Lung (tissue), 17 donors: ENCODE measurements at places on chromosomes 1 and 21. TPM values are rescaled to one million over a fixed set of nuclear protein-coding genes. Genes with fewer than 3 reads are reported as not detected.
A peak's percentile ranks its signal among the peaks of the same experiment; 100 is the strongest.

DNA sequence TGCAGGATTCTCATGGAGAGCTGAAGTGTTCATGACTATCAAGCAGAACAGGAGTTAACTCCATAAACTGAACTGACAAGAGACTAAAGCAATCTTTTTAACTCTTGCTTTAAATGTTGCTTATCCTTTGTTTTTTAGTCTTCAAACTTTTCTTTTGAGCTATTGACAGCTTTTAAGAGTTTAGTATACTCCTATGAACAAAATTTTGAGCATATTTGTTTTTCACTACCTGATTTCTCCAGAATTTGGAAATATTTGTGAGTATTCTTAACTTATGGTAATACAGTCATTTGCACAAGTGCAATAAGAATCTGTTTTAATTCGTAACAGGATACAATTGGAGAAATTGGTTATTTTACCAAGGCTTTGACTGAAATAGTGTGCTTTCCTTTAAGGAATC lies 7.2 kb downstream of the DNAI4 start:
- no peak for DNase-seq

DNA sequence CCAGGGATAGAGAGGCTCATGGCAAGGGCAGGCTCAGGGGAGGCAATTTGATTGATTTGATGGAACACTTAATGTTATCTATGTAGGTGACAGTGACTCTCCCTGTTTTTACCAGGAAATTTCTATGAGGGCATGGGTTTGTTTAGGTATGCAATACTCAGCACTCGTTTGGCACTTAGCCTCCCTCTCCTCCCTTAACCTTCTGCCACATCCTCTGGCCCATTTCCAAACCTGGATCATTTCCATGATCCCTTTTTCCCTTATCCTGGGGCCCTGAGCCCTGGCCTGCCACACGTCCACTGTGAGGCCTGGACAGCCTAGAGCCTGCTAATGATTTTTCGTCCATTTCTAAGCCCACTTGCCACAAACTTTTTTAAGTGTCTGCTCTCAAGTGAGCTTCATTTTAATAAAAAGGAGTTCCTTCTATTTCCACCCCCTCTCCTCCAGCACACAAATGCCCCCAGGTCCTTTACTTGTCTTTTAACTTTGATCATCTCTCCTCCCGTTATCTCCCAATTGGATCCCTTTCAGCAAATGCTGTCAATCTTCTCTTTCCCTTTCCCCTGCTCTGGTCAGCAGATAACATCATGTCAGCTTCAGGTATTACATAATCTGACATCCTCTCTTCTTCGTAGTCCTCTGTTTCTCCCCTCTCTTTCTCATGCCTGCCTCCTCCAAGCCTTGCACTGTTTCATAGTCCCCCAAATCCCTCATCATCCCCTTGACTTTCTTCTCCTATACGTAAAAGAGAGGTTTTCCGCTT lies 37.8 kb upstream of the GADD45A start:
- DNase-seq: no peak

Gene HMCN1
- total RNA-seq: 26.0 TPM

- DNase-seq: no peak
These were observed 279.4 kb downstream of the RGS7 start for GRCh38 chr1:241077386-241078147.

Gene PTGS2
- total RNA-seq: 12.6 TPM

- DNase-seq: peak; percentile 4
These were observed 2.4 kb upstream of the THEM5 start for GRCh38 chr1:151855933-151856332.

DNA sequence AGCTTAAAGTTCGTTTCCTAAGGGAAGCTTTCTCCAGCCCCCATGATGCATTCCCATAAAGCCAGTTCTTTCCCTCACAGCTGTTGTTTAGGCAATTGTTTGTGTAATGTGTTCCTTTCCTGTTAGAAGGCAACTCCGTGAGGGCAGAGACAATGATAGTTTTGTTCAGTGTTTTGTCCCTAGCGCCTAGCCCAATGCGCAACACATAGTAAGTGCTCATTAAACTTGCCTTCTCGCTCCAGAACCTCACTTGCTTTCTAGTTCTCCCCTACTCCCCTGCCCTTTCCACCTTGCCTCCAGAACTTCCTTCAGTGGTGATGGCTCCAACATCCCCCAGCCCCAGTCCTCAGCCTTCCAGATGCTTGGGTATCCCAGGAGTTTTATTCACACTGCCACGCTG lies 115.4 kb downstream of the TMEM53 start:
- no peak for DNase-seq

- no peak for DNase-seq
These were observed 275.4 kb upstream of the SGIP1 start for GRCh38 chr1:66258404-66259105.

Gene CCDC30
- 13.5 TPM for total RNA-seq

- no peak for DNase-seq
These were observed 59.9 kb downstream of the PSMG1 start for GRCh38 chr21:39123375-39123774.

DNA sequence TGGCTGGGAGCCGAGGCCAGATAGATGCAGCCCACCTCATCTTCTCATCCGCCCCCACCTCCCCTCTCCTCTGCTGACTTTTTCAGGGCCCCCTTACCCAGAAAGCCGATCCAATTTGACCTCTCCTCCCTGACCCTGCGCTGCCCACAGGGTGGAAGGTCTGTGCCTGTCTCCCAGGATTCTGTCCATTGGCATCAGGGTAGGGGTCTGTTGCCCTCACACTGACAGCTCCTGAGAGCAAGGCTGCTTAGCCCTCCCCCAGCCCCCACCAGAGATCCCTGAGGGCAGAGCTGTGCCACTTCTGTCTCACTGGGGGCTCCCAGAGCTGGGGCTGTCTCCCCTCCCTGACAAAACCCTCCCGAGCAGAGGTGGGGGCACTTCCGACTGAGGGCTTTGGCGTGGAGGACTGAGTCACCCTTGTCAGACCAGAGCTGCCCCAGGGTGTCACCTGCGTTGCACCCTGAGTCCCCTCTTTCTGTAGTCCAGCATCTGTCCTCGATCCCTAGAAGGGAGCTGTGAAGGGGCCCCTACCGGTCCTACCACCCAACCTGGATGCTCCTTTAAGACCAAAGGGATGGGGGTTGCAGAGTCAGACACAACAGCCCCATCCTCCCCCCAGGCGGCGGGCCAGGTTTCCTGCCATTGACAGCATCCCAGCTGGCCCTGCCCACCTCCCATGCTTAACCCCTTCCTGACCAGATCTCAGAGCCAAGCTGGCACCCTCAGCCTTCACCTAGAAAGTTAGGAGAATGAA lies 2.4 kb upstream of the FAM110D start:
- DNase-seq: peak; percentile 14

GRCh38 chr1:185526344-185527307 lies 207.6 kb upstream of the HMCN1 start:
- no peak for DNase-seq

Gene NR1I3
- total RNA-seq: not detected

GRCh38 chr1:181423301-181423918 lies 59.9 kb upstream of the CACNA1E start:
- DNase-seq: peak; percentile 36

Gene OPRD1
- not detected for total RNA-seq

Gene LCE2B
- not detected for total RNA-seq

Gene CDC7
- 8.3 TPM for total RNA-seq

Gene FCGR3A
- 110 TPM for total RNA-seq

- no peak for DNase-seq
These were observed 5.4 kb downstream of the YBEY start for GRCh38 chr21:46291561-46291960.

Gene LCE2C
- not detected for total RNA-seq

- DNase-seq: no peak
These were observed 4.5 kb downstream of the CNR2 start for GRCh38 chr1:23908453-23909341.

DNA sequence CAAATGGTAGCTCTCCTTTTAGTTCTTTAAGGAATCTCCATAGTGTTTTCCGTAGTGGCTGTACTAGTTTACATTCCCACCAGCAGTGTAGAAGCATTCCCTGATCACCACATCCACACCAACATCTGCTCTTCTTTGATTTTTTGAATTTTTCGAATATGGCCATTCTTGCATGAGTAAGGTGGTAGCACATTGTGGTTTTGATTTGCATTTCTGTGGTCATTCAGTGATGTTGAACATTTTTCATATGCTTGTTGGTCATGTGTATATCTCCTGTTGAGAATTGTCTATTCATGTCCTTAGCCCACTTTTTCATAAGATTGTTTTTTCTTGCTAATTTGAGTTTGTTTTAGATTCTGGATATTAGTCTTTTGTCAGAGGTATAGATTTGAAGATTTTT lies 84.6 kb upstream of the B3GALT2 start:
- DNase-seq: no peak

GRCh38 chr1:207762622-207763021 lies 10.8 kb downstream of the CD46 start:
- no peak for DNase-seq

DNA sequence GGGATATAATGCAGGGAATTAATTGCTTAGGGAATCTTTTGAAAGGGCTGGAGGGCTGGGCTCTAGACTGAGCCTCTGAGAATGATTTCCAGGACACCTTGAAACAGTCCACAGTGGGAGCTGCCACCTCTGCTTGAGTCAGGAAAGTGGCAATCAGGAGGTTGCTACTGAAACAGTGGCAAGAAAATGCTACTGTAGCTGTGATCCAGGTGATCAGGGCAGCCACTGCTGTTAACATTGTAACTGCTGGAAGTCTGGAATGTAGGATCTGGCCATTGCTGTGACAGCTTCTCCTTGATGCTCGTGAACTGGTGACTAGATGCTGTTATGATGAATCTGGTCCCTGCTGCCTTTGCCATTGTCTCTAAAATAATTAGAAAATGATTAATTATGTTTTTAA lies 12.8 kb downstream of the MAGI3 start:
- no peak for DNase-seq

Gene OR2T34
- not detected for total RNA-seq

Gene TMPRSS15
- not detected for total RNA-seq

GRCh38 chr1:171740356-171740863 lies 1.5 kb downstream of the VAMP4 start:
- no peak for DNase-seq

DNA sequence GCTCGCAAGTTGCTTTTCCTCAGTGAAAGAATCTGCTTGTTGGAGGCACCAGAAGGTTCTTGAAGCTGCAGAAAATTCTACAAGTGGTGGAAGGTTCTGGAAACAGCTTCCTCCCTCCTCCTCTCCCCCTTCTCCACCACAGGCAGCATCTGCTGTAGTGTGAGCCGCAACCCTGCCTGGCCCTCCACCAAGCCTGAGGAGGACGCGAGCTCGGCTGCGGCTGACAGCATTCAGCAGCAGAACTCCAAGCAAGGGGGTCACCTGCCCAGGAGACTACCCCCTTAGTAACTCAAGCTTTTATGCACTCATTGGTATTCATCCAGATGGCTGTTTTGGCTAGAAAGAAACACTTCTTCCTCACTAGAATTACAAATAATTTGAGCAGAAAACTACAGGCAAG lies 48.8 kb upstream of the CLDN14 start:
- no peak for DNase-seq

Gene FAM163A
- total RNA-seq: not detected

- peak; percentile 29 for DNase-seq
These were observed 36.3 kb upstream of the RAP1GAP start for GRCh38 chr1:21705303-21705980.

Gene GPR137B
- 15.2 TPM for total RNA-seq

GRCh38 chr1:228045871-228046270 lies 36.6 kb upstream of the ARF1 start:
- DNase-seq: no peak

DNA sequence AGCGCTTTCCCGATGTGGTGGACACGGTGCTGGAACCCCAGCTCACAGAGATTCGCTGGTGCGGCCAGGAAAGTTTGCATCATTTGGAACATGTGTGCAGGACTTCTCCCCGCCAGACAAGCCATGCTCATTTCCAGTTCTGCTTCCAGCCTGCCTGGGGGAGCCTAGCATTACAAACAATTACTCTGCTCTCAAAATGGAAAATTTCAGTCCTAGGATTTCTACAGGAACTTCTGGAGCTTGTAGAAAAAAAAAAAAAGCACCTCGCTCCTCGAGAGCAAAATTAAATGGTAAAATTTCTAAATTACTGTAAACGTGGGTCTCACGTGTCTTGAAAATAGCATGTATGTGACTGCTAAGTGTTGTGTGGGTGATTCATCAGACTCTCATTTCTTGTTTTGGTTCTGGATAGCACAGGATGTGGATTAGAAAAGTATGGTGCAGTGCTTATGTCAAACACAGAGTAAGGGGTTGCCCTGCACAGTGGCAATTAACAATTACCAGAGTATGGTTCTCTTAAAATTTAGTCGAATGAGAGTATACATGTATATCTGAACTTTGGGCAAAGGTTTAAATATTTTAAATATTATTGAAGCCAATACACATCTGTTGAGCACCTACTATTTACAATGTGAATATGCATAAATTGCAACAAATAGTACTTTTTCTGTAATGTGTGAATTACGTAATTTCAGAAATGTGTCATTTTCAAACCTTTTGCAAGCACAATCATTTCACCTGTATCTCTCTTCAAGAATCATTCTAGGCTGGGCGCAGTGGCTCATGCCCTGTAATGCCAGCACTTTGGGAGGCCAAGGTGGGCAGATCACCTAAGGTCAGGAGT lies 61.8 kb upstream of the PTGFRN start:
- no peak for DNase-seq

DNA sequence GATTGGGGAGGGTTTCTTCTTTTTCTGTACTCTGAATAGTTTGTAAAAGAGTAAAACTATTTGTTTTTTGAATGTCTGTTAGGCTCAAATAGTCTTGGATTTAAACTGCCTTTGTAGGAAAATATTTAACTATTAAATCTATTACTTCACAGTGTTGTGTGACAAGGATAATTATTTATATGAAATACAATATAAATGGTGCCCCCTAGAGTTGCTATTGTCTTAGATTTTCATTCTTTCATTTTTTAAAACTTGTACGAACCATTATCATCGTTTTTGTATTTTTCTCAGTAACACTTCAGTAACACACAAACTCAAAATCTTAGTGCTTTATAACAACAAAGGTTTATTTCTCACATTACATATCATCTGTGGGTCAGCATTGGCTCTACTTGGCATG lies 37.4 kb downstream of the C1orf185 start:
- no peak for DNase-seq

GRCh38 chr1:166080967-166081870 lies 85.6 kb downstream of the FAM78B start:
- DNase-seq: peak; percentile 2

DNA sequence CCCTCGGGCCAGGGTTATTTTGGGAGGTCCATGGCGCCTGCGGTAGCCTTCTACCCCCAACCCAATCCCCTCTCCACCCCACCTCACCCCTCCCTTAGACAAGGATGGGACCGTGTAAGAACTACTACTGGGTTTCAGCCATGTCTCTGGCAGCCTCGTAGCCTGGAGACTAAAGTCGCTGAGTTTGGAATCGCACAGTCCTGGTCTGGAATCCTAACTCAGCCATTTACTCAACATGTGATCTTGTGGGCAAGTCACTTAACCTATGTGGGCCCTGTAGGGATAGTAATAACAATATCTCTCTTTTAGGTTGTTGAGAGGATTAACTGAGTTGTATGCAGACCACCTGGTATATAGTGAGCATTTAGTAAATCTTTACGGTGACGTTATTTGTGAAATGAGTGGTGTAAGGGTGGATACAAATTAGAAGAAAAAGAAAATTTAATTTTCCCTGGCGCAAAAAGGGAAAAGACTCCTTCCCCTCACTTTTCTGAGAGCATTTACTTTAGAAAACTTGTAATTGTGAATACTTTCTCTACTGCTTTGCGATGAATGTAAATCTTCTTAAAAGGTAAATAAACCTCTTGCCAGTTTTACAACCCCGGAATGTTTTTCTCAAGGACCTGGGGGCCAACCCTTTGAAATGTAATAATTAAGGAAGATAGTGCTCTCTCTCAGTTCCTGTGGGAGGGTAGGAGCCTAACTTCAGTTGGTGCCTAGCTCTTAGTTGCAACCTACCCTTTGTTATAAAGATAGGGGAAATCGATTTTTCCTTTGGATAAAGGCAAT lies 615 bp upstream of the MRPS15 start:
- no peak for DNase-seq

- no peak for DNase-seq
These were observed 714.0 kb downstream of the RWDD3 start for GRCh38 chr1:95948023-95948422.
